ENCODE measurements at places on chromosomes 4 and X.

DNA sequence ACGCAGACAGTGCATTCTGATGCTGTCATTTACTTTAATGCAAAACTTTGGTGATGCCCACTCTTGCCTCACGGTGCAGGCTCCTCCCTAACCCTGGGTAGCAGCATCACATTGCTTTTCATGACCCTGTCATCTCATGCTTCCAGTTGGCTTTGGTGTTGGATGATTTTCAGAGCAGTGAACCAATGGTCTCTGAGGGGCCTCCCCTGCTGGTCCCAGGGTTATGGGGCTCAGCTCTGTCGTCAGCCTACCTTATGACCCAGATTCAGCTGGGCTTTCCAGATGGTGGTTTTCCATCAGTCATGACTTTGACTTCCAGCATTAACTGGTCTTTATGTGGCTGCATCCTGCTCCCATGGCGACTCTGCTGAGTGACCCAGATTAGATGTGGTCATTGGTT, 56.0 kb downstream of the NOP14 start:
- DNase-seq = no peak

DNA sequence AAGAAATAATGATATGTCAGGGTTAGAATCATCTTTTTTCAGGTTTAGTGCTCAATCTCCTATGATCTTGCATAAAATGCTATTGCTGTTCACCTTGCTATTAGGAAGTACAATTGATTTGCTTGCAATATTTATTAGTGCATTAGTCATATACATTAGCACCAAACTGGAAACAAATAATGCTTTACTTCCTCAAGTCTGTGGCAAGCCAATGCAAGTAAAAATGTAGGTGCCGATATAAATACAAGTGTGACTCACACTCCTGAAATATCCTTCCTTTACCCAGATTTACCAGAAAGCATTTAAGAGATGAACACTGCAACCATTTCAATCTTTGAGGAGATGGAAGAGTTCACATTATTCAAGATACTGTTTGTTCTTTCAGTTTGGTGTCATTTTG, 1487.7 kb upstream of the ADGRL3 start:
- no peak for DNase-seq

GRCh38 chrX:120719622-120720021, 89.8 kb upstream of the C1GALT1C1 start:
- no peak for DNase-seq

DNA sequence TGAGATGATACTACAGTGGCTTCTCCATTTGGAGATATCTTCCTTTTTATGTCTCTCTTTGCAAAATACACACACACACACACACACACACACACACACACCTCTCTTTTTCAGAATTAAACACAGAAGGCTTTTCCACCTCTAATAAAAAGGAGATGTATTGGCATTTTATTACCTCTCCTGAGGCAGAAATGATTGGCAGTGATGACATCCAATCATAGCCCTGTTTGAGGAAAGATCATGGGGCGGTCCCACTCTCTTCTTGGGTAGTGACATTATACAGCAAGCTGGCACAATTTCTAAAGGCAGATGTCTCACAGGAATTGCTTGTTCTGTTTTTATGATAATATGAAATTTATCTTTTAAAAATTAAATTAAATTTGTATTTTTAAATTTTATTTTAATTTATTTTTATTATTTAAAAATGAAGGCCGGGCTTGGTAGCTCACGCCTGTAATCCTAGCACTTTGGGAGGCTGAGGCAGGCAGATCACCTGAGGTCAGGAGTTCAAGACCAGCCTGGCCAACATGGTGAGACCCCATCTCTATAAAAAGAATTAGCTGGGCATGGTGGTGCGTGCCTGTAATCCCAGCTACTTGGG, 15.6 kb downstream of the CHRNA9 start:
- no peak for DNase-seq

DNA sequence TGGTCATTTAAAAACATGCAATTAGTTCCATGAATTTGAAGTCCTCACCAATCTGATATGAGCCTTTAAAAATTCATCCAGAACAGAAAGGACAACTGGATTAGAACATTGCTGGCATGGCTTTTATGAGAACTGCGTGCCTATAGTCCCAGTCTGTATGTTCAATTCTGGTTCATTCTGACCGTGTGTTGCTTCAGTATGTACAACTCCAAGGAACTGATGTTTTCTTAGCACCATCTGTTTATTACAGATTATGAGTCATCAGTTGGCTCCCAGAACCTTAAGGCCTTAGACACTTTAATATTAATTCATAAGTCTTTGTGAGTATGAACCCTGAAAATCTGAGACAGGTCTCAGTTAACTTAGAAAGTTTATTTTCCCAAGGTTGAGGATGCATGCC, 115.0 kb downstream of the CEP44 start:
- DNase-seq = peak; percentile 46

GRCh38 chrX:15973299-15973698, 118.7 kb upstream of the AP1S2 start:
- DNase-seq = peak; percentile 4

- no peak for DNase-seq
Observed at GRCh38 chrX:3037218-3037617, 4.1 kb upstream of the ARSF start.

DNA sequence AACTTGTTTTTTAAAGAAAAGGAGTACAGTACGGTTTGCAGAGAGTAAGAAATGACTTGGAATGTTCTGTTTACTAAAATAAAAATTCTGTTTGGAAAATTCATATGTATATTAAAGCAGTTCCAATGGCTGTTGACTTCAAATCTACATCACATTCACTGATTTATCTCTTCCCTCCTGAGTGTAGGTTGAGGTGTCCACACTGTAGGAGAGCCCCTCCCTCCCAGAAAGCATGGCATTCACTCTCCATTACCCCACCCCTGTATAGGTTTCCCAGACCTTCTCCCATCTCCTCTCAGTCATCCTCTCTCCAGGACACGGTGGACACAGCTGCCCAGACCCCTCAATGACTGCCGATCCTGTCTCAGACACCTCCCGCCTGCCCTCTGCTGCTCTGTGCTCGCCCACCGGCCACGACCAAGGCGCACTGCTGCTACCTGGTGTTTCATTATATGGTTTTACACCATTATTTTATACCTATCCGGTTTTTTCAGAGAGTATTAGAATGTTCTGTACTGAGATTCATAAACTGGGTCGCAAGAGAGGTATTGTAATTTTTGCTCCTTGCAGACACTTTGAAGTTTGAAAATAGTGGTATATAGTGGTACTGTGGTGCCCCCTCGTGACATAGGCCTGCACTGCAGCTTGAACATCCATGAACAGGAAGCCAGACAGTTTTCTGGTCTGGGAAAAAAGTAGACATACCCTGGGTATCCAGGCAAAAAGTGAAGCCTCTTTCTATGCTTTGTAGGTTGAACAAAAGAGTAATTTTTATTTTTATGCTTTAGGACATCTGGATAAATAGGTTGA, 38.8 kb upstream of the BEX4 start:
- DNase-seq = peak; percentile 35

DNA sequence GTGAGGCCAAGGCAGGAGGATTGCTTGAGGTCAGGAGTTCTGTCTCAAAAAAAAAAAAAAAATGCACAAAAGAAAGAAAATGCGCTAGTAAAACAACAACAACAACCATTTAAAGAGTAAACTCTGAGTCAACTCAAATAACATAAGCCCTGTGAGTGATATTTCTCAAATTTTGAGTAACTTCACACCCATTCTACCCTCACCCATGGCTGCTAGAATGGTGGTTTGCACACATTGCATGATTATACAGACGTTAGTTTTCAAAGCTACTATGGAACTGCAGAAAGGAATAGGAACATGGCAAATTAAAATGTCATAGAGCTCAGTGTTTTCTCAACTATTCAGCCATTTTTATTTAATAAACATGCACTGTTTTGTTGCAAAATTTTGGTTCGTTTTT, 145.9 kb downstream of the OPHN1 start:
- DNase-seq = no peak

DNA sequence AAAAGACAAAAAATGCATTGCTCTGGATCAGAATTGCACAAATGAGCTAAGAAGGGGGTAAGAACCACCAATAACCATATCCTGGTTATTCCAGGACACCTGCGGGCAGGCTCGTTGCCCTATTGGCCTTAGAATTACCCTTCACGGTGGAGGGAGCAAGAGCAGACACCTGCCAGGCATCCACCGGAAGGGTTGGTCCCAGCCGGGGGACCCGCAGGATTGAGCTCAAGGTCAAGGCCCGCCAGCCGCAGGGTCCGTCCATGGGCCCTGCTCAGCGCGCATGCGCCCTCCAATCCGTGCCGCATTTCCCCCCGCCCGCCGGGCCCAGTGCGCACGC, 575 bp downstream of the SLC25A6 start:
- no peak for DNase-seq

DNA sequence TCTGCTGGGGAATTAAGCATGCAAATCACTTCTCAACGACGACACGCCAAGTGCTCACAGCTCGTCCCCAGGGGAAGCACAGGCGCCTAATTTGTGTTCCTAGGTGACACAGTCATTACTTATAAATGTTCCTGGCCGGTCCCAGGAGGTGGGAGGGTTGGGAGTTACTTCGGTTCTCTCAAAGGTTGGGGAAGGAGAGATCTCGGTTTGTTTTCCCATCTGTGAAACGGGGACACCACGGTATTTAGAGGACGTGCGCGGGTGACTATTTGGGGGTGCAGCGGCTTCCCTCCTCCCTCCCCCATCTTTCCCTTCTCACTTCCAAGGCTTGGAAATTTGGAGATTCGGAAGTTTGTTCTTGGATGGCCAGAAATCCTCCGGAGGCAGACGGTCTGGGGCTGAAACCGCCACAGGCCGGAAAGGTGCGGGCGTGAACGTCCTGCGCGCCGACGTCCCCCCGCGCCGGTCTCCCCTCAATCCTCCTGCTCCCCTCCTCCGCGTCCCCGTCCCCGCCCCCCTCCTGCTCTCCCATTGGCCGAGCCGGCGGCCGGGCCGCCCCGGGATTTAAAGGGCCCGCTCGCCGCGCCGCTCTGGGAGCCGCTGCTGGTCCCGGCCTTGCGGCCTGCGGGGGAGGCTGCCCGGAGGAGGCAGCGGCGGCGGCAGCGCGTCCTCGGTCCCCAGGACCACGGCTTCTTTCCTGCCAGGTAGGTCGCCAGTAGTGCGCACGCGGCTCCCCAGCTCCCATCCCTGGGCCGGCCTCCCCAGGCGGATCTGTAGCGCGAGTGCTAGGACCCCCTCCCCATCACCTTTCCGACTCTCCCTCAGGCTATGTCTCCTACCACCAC, at the start of gene PORCN:
TSS of gene PORCN (plus strand) at position 593 of the 845 bp plus-strand sequence. CDS start 829 bp downstream, outside the sequence.
- DNase-seq = peak; percentile 58
